NCI-H187 (cell line): ENCODE measurements at places on chromosomes 1 and 21.

- no peak for DNase-seq
Measured at GRCh38 chr1:190904091-190904695, 426.5 kb upstream of the BRINP3 start.

GRCh38 chr1:224377676-224378006 lies 21.0 kb downstream of the CNIH4 start:
- no peak for DNase-seq

- no peak for DNase-seq
Measured at GRCh38 chr1:197559244-197559643, 216.0 kb downstream of the DENND1B start.

GRCh38 chr1:20324704-20325406 lies 34.2 kb downstream of the VWA5B1 start:
- no peak for DNase-seq

- DNase-seq, result no peak
Measured at GRCh38 chr1:28233264-28233606, 406 bp upstream of the DNAJC8 start.

GRCh38 chr1:200228486-200228885 lies 181.3 kb downstream of the ZNF281 start:
- DNase-seq, result no peak

GRCh38 chr1:217333939-217334338 lies 297.0 kb downstream of the GPATCH2 start:
- DNase-seq, result no peak

DNA sequence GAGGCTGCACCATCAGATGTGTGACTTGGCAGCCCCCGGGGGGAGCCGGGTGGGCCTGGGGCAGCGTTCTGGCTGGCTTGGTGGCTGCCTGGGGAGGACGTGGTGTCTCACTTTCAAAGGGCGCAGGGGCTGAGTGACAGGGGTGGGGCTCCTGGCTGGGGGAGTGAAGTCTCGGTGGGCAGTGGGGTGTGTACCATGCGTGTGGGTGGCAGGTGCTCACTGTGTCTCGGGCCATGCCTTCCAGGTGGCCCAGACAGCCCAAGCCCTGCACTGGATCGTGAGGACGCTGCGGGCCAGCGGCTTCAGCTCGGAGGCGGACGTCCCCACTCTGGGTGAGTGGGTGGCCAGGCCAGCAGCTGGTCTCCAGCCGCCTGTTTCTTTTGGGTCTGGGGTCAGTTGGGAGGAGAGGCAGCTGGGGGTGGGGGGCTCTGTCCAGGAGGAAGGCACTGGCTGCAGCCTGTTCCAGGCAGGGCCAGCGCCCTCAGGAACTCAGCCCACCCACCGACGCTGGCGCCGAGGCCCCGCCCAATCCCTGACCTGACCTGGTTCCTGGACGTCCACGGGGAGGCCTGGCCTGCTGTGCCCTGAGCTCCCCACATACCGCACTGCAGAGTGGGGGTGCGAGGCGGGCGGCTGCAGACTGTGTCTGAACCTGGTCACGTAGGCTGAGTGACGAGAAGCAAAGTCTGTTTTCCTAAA lies 30.6 kb upstream of the LRRC3 start:
- DNase-seq, result no peak

GRCh38 chr1:3380469-3380868 lies 74.0 kb upstream of the ARHGEF16 start:
- no peak for DNase-seq

DNA sequence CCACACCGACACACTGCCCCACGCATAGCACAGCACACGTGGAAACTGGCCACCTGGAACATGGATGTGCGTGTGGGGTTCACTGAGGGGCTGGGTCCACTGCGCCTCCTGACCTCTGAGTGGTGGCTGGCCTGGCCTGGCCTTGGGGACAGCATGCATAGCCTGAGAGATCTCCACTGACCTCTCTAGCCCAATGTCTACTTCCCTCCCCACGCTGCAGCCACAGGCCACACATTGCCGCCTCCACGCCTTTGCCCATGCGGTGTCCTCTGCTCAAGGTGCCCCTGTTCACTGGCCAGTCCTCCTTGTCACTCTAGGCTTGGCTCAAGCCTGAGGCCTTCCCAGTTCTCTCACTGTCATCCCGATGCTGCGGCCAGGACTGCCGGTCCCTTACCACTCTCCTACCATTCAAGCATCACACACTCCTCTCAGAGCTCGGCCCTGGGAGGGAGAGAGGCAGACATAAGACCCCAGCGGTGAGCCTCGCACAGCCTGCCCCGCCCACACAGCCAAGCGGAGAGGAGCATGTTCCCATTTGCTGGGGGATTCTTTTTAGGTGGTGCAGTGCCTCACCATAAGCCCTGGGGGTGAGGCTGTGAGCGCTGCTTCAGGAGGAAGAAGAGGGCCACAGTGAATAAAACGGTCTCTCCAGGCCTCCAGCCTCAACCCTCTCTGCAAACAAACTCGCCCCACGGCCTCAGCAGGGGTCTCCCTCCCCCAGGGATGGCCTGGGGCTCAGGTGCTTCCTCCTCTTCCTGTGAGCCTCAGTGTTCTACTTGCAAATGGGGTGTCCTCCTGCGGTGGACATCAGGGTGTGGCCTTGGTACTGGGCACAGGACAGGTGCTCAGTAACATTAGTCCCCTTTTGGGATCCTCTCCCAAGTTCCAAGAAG lies 80.8 kb downstream of the DMRTB1 start:
- DNase-seq, result no peak

- peak; percentile 15 for DNase-seq
Measured at GRCh38 chr1:6475381-6476133, 9.6 kb upstream of the TNFRSF25 start.

DNA sequence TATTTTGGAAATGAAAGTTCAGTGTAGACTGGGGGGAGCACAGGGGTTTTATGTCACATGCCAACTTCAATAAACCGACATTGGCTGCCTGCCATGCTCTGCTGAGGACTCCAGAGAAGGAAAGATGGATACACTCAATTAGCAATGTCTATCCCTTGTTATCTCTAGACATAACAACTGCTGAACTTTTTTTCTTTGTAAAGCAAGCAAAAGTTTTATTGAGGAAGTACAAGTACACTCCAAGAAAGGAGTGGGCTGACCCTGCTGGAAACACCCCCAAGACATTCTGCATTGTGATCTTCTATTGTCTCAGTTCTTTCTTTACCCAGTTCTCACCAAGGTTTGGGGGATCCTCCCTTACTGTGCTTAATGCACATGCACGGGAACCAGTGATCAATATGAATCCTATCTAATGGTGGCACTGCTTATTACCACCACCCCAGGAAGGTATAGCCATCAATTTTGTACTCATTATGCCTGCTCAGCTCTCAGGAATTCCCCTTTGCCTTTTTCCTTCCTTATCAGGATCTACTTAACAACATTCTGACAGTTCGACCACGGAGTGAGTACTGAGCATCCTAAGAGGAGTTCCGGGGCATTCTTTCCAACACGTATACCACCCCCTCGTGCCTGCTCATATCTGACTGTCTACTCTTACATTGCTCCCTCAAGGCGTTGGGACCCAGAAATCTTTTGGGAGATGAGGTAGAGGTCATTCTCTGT lies 28.7 kb downstream of the SYNJ1 start:
- DNase-seq, result no peak
